ENCODE measurements at places on chromosomes 3 and 15.

GRCh38 chr15:40293905-40294895, 11.3 kb upstream of the ANKRD63 start:
- DNase-seq, result no peak

- no peak for DNase-seq
Measured at GRCh38 chr15:70340494-70340870, 242.8 kb upstream of the TLE3 start.

DNA sequence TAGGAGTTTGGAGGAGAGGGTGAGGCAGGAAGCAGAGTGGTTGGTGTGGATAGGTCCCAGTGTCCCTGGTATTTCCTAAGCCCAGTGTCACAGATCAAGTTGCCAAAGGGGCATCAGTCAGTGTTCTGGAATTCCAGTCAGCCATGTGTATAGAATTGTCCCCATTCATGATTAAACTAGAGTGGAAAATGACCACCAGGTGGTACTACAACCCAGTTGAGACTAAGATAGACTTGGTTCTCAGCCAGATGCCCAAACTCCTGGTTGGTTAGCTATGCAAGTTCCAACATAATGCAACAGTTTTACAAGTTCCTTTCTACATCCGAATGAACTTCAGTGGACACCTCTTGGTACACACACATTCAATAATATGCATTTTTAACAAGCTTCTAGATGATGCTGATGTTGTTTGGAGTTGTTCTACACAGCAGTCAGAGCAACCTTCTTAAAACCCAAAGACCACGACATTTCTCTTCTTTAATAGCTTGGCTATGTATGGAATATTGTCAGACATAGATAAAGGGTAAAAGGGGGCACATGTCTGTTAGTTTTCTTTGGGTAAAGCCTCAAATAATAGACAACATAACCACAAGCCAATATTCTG, 8.4 kb upstream of the ATR start:
- no peak for DNase-seq

- no peak for DNase-seq
Measured at GRCh38 chr3:30146978-30147377, 459.4 kb upstream of the TGFBR2 start.

DNA sequence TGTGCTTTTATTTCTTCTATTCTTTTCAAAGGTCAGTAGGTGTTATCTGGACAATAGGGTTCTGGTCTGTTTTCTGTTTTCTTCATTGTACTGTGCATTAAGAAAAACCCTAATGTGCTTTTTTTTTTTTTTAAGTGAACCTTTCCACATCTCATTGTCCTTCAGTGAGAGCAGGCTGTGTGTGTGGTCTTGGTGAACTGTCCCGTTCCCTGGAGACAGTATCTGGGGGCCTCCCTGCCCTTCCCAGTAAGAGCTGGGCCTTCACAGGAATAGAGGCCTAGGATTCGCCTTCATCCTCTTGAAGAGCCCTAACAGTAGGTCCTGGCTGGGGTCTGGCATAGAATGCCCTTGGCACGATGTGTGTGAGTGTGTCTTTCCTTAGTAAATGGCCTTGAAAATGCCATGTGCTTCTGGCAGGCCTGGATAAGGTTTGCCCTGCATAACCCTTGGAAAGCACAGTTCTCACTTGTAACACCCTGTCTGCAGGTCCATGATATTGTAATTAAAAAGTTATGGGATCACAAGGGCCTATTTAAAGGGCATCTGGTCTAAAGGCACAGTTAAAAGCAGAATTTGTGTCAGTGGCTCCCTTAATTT, 81.2 kb downstream of the IGF1R start:
- DNase-seq, result no peak

GRCh38 chr3:10299175-10299574, 6.4 kb upstream of the GHRL start:
- no peak for DNase-seq

DNA sequence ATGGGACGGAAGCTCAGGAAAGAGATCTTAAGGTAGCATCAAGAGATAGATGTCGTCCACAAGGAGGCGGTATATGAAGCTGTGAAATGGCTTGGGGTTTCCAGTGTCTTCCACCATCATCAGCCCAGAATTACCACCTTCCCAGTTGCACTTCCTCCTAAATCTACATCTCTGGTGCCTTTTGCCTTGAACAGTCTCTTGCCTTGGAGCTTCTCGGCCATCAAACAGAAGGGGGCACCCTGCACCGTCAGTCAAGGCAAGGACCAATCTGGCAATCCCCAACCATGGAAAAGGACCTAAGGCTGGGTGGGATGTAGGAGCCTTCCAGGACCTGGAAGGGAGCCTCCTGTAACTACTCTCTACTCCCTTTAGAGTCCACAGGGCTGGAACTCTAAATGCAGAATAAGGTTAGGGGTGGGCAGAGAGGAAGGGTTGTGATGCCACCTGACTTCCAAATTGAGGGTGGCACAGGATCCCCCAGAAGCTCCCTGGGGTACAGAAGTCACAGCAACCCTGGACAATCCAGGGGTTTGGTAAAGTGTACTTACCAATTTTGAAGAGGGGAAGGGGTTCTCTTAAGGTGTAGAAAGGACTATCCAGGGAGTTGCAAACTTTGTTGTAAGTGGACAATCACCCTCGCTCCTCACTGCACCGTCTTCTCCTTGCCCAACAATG, 1.0 kb upstream of the RYR3 start:
- no peak for DNase-seq

GRCh38 chr15:90003736-90004135, 2.6 kb downstream of the ZNF710 start:
- no peak for DNase-seq

DNA sequence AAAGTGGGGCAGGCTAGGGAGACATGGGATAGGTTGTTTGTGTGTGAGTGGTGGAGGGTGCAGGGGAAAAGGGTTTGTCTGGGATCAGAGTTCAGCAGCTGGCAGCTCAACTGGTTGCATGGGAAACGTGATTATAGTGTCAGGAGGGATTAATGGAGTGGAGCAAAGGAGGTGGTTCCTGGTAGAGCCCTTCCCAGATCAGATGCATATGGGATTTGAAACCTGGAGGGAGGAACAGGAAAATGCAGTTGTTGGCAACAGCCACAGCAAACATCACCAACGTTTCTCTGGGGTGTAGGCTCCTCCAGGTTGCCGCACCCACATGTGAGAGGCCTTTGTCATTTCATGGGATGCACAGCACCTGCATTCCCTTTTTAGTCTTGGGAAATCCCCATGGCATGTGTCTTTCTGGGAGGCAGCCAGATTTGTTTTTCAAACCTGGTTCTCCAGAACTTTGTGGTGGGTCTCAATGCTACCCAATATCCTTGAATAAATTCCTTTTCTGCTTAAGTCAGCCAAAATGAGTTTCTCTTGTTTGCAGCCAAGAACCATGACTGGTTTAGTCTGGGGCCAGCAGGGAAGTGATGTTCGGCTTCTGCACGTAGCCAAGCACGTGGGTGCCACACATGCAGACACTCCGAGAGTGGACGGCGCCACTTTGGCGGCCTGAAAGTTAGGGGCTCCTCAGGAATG, 61.3 kb downstream of the BDH1 start:
- no peak for DNase-seq

- DNase-seq, result no peak
Measured at GRCh38 chr15:69475769-69476358, 23.2 kb downstream of the RPLP1 start.

GRCh38 chr3:195900436-195901355, 7.7 kb downstream of the TNK2 start:
- DNase-seq, result no peak

DNA sequence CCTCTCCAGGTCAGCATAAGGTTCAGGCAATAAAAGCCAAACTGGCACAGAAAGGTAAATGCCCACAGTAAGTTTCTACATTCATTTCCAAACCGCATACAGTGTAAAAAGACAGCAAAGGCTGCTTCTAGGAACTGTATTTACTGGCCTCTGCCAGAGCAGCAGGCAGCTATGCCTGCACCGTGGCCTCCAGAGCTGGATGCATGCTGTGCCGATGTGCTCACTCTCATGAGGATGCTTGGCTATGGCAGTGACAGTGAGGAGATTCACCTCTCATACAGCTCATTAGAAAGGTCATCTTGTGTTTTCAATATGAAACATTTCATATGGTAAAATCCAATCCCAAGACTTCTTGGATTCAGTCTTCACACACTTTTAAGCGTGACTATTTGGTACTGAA, 50.3 kb downstream of the UBP1 start:
- no peak for DNase-seq

DNA sequence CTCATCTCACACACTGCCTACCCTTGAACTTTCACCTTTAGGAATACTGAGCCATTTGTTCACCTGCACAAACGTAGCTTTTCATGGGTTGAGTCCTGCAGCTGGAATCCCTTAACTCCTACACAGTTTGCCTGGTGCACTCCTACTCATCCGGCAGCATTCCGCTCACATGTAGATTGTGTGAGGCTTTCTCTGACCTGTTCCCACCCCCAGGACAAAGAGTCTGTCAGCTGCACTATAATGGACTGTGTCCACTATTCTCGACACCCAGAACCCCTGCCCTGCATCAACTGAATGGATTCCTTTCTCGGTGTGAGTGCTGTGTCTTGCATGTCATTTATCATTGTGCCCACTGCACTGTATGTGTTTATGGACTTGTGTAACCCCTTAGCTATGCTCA, 54.9 kb downstream of the EPHB3 start:
- DNase-seq, result no peak

GRCh38 chr15:56295433-56295832, 51.8 kb upstream of the RFX7 start:
- no peak for DNase-seq

DNA sequence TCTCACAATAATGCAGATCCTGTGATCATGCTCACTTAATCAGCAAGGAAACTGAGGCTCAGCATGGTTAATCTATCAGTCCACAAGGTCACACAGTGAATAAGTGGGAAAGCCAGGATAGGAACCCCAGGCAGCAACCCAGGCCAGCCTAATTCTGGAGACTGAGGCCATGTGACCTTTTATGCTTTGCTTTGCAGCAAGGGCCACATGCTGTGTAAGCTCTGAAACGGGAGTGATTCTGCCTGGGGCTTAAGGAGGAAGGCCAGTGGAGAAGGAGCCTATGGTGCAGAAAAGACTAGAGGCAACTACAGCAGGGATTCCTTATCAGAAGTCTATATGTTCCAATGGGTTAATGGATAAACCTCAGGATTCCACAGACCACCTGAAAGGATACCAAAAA, 157.6 kb upstream of the PPP2R3A start:
- DNase-seq, result no peak

DNA sequence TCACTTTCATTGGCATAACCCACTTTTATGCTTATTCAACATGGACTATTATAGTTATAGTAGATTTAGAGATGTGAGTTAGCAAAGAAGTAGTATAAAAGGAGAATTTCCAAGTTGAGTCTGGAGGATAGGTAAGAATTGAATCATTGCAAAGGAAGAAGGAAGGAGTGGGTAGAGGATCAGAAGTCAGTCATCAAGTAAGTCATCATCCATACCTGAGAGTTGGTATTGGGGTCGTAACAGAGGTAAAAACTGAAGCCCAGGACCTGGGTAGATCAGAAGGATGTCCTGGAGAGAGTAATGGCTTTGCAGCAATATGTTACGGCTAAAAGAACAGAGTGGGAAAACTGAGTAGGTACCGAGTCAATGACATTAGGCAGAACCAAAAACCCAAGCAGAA, 265.7 kb downstream of the SUCLG2 start:
- DNase-seq, result no peak

- DNase-seq, result no peak
Measured at GRCh38 chr15:50977162-50977561, 68.7 kb downstream of the AP4E1 start.

GRCh38 chr3:133561679-133562078, 11.8 kb upstream of the CDV3 start:
- no peak for DNase-seq

DNA sequence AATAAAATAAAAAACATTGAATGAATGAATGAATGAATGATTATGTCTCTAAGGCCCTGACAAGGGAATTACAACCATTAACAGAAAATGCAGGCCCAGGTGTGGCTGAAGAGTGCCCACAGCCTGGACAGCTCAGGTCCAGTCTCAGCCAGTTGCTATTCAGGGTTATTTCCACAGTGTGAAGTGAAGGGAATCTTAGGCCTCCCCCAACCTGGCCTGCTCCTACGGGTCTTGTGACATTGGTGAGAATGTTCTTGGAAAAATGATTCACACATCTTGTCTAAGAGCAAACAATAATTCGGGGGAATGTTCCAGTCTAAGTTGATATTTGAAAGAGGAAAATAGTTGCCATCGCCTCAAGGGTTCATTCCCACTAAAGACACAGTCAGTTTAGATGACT, 37.0 kb downstream of the MINDY4B start:
- no peak for DNase-seq

- no peak for DNase-seq
Measured at GRCh38 chr15:54387799-54388198, 409.6 kb downstream of the UNC13C start.

- DNase-seq, result no peak
Measured at GRCh38 chr3:179299999-179300613, 22.7 kb upstream of the ZNF639 start.

- DNase-seq, result no peak
Measured at GRCh38 chr3:177438596-177439220, 241.4 kb upstream of the TBL1XR1 start.

- DNase-seq, result no peak
Measured at GRCh38 chr15:53978253-53978906, at the start of gene UNC13C. Gene UNC13C, plus strand, starts transcription at chr15:53978441. Its CDS starts 34,463 bp downstream, at chr15:54012904.

DNA sequence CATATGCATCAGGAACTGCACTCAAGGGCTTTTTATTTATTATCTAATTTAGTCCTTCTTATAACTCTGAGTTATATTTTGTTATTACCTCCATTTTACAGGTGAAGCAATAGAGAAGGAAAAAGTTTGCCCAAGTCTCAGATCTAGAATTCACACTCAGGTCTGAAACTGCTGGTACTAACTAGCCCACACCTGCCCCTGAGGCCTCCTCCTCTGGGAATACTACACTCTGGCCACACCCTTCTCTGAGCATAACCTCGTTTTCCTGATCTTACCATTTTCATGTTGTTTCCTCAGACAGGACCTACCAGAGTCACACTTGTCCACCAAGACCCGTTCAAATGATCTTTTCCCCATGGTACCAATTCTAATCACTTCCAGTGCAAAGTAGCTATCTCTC, 94.1 kb upstream of the CHRM5 start:
- no peak for DNase-seq

DNA sequence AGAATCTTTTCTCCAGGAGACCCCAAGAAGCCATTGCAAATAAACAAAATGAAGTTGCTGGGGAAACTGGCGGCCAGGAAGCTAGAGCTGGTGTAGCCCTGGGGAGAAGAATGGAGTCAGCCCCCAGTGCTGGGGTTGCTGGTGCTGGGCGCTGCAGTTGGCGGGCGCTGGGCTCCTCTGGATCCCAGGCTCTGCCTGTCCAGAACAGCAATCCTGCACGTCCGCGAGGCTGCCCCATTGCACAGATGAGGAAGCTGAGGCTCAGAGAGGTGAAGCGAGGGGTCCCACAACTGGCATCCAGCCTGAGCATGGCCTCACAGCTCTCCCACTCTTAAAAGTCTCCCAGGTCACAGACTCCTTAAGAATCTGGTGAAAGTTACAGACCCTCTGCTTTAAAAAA, 161.1 kb downstream of the OR4M2 start:
- no peak for DNase-seq

- no peak for DNase-seq
Measured at GRCh38 chr3:15160662-15161061, 45.4 kb upstream of the CAPN7 start.

GRCh38 chr3:4466741-4467521, at the start of gene SUMF1:
Gene SUMF1, minus strand, starts transcription at chr3:4467269. Its CDS starts 24 bp downstream, at chr3:4467245.
- DNase-seq, result peak; percentile 61
